Stimulated activated memory B cell treated with anti-CD40 and anti-IgM and Interleukin-4, amounts not matched to agents 10 μg/mL and 1 μg/mL and 100 μg/mL, for 72 hours (primary cell): ENCODE measurements at places on chromosomes 5 and 9.
A peak's percentile ranks its signal among the peaks of the same experiment; 100 is the strongest.

GRCh38 chr5:81552852-81553566 is 159.1 kb upstream of the ACOT12 start:
- no peak for ATAC-seq

GRCh38 chr9:108512426-108513173 is 343.2 kb downstream of the ACTL7B start:
- ATAC-seq: no peak

DNA sequence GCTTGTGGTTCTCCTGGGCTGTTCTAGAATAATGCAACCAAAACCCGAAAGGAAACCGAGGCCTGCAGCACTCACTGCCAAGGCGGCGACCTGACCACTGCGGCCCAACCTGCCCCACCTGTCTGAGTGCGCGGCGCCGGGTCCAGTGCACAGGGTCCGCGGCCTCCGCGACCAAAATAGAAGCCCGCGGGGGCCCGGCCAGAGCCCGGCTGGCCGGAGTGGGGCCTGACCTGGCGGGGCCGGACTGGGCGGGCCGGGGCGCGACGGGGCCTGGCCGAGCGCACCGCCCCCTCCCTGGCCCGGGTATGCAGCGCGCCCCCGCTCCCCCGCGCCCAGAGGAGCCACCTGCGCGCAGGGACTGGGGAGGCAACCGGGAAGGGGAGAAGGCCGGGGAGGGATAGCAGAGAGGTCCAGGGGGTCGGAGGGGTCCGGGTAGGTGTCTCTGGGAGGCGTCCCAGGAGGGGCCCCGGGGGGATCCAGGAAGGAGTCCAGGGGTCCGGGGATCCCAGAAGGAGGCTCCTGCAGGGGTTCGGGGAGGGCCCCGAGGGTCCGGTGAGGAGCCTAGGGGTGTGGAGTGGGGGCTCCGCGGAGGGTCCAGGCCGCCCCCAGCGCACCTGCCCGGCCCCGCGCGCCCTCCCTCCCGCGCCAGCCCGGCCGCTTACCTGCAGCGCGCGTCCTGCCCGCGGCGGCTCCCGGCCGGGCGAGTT is 503 bp downstream of the SEMA4D start:
- peak; percentile 60 for ATAC-seq

DNA sequence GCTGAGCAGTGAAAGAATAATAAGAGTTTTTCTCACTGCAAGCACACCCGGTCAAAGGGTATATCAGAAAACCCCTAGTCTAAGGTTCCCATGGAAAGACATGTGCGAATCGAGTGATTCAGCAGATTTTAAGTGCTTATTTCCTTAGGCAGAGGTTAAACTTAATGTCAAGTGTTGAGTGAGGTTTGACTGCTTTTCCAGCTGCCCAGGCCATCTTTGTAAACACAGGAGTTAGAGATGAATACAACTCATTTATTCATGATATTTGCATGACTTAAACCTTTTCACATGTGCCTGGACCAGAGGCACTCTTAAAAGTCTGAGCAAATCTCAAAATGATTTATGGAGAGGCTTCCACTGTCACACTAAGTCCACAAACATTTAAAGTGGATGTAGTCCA is 137.8 kb upstream of the RGMB start:
- no peak for ATAC-seq

DNA sequence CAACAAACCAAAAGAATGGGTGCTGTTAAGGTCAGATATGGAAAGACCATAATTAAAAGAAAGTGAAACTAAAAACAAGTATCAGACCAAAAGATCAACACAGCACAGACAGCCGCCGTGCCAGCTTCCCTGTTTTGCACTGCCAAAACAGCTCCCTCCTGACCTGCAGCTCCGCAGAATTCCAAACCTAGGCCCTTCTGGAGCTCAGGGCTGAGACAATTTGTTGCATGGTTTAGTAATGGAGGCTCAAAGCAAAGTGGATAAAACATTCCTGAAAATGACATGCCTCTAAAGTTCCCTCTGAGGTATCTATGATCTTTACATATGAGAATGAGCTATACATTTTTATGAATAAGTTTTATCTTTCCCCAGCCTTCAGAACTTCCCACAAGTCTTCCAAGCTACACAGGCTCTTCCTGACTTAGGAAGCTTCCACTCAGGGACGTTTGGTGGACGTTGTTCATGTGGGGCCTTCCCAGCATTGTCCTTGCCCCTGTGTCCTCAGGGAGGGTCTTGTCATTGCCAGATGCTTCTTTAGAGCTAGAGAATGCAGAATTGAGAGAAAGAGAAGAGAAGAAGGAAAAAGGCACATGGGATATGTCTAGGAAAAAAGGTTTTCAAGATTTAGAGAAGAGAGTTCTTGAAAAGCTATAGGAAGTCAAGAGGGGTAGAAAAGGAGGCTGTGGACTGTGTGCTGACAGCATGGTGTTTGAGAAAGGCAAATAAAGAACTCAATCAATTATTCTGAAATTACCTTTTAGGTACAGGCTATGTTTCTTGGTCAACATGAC is 28.4 kb upstream of the SSBP2 start:
- ATAC-seq: peak; percentile 90
